ENCODE measurements at places on chromosomes 2 and 18.
A peak's percentile ranks its signal among the peaks of the same experiment; 100 is the strongest.

- no peak for DNase-seq
Observed at GRCh38 chr2:33213244-33213643, 263.2 kb upstream of the RASGRP3 start.

DNA sequence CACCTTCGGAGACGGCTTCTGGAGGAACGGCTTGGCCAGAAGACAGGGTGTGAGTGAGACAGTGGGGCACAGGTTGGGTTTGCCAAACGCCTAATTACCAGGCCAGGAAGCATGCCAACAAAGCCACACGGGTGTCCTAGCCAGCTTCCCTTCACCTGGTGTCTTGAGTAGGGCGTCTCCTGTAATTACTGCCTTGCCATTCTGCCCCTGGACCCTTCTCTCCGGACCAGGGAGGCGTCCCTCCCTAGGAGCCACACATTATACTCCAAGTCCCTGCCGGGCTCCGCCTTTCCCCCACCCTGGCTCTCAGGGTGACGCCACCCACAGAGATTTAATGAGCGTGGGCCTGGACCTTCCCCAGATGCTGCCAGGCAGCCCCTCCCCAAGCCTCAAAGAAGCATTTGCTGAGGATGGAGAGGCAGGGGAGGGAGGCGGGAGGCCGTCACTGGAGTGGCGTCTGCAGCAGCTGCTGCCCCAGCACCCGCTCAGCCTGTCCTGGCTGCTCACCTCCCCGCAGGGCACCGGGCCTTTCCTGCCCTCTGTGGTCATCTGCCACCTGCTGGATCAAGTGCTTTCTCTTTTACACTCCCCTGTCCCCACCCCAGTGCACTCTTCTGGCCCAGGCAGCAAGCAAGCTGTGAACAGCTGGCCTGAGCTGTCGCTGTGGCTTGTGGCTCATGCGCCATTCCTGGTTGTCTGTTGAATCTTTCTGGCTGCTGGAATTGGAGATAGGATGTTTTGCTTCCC, 20.7 kb downstream of the FOSL2 start:
- DNase-seq: no peak

DNA sequence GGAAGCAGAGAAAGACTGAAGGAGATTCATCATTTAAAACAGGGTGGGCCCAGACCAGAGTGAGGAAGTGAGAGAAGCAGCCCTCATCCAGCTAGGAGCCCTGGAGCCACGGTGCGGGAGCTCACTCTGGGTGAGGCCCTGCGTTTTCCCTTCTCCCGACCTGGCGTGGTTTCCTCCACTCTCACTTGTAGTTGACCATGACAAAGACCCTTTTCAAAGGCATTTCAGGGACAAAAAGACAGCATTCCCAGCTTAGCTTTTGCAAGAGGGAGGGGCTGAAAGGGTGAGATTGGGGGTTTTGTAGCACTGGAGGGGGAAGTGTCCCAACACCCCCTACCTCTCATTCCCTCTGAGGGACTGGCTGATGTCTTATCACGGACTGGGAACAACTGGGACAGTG, 56.6 kb downstream of the TRPM8 start:
- no peak for DNase-seq

DNA sequence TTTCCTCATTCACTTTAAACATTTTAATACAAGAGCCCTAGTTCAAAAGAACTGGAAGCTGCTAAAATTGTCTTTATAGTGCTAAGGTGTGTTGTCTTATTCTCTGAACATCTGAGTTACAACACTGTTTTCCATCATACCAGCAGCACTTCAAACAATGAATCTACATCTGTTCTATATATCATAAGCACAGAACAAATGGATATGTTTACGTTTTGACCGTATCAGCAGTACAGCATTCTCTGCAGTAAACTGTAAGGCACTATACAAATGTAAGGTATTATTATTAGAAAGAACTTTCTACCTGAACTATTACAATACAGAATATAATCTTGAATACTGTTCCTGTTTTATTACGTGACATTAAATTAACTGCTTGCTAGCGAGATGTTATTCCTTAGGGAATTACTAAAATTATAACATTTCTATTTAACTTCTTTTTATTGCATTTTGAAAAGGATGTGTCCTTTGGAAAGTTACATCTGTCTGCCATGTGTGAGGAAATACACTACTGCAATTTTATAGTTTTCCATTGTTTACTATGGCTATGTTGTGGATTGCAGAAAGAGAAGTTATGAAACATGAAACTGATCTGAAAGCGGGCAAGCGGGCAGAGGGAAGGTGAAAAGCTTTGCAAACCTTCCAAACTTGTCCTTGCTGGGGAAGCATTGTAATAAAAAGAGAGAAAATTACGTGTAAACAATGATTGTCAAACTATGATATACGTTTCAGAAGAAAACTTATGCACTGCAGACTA, 13.7 kb downstream of the NCKAP1 start:
- no peak for DNase-seq

DNA sequence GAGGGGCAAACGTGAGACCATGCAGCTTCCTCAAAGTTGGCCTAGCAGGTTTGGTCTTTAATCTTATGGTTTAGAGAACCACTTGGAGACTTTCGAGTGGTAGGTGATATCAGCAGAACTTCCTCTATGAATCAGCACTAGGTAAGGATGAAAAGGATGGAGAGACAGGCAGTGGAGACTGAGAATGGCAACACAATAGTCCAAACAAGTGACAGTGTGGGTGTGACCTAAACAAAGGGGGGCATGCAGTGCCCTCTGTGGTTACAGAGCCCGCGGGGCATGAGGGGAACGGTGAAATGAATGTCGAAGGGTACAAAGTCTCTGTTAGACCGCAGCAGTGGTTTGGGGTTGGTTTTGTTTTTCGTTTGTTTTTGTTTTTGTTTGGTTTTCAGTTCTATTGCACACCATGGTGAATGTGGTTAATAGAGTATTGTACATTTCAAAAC, 143.9 kb downstream of the L3MBTL4 start:
- DNase-seq: no peak

GRCh38 chr2:176147800-176148496, 3.4 kb upstream of the HOXD4 start:
- no peak for DNase-seq

DNA sequence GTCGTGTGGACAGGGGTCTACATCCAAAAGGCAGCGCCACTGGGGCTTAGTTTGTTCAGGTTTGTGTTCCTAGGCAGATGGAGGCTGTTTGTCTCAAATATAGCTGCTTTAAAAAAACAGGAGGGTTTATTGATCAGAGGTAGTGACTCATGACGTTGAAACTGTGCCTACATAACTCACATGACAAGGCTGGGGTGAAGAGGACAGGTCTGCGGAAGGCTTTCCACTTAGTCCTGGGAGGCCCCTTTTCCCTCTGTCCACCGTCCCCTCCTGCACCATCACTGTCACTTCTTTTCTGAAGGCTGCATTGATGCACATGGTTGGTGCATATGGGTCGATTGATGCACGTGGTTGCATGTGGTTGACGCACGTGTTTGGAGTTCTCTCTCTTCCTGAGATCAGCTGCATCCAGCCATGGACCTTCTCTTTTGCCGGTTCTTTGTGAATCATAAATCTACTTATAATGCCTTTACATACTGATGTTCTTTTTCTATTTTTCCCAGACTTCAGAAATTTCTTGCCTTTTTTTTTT, 10.9 kb downstream of the SH3RF3 start:
- no peak for DNase-seq

- DNase-seq: no peak
Observed at GRCh38 chr2:42099438-42100173, 51.8 kb downstream of the PKDCC start.

GRCh38 chr2:169462896-169463695, 16.2 kb upstream of the BBS5 start:
- no peak for DNase-seq

GRCh38 chr2:95386031-95386430, 16.5 kb upstream of the FAHD2A start:
- no peak for DNase-seq

DNA sequence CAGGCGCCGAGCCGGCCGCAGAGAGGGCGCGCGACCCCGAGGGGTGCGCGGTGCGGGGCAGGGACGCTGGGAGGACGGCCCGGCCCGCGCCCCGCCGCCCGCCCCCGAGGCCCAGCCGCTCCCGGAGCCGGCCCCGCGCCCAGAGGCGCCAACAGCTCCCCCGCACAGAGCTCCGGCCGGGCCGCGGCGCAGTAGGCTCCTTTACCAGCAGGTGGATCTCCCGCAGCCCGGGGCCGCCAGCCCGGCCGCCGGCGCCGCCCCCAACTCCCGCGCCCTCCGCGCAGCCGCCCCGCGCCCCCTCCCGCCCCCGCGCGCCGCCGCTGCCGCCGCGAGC, 258 bp downstream of the MGAT4A start:
- peak; percentile 40 for DNase-seq

DNA sequence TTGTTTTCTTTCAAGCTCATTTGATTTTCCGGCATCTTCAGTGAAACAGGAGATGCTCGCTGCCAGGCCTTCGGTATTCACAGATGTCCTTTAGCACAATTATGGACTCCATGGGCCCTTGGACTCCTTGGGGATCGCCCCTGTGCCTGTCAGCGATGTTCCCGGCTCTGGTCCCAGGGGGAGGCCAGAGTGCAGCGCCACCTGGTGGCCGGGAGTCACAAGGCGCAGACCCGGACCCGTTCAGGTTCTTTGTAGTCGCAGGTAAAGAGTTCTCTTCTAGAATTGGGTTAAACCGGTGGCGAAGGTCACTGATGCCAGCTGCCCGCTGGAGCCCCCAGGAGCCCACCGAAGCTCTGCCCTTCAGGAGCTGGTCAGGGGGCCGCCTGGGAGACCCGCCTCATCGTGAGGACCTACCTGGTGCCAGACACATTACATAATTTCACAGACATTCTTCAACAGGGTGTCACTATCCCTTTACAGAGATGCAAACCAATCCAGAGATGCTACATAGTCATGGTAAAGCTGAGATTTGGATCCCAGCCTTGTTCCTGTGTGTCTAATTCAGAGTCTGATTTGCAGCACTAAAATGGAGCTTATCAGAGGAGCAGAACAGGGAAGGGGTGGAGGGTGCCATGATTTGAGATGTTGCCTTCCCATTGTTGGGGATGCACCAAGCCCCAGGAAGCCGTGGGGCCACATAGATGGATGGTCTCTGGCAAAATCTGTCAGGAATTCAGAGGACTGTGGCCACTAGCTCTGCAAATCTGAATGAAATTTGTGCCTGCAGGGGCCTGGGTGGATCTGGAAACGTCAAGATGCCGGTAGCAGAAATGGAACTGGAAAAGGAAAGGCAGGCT, 6.0 kb upstream of the INPP5D start:
- peak; percentile 28 for DNase-seq

GRCh38 chr2:15761910-15762309, 170.2 kb downstream of the DDX1 start:
- DNase-seq: no peak

GRCh38 chr2:181340891-181341290, 116.3 kb upstream of the ITGA4 start:
- no peak for DNase-seq

- DNase-seq: no peak
Observed at GRCh38 chr2:36633470-36634092, 35.6 kb upstream of the FEZ2 start.

- no peak for DNase-seq
Observed at GRCh38 chr2:172953970-172954852, 121.4 kb upstream of the MAP3K20 start.

DNA sequence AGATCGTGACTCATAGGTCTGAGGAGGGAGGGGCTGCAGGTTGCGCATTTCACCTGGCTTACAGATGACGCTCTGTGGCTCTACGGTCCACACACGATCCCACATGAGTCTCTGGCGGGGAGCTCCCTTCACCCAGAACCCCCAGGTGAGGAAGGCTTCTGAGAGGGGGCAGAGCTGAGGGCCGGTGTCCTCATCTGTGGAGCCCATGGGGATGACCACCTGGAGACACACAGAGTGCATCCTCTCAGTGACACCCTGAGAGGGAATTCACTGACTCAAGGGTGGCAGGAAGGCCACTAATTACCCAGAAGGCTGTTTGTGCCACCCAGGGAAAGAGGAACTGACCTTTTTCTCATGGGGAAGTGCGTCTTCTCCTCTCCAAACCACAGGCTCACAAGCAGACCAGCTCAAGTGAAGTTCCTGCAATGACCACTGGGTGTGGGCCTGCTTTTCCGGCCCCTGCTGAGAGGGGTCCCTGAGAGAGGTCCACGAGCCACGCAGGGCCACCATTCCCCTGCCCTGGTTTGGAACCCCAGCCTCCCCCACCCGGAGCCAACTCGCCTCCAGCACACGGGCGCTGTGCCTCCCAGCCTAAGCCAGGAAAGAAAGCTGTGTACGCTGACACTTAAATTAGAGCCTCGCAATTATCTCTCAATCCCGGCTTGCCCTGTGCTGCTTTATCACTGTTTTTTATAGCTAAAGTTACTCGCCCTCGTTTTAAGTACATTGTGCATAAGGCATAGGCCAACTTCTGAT, 114.1 kb downstream of the BCL11A start:
- DNase-seq: no peak

GRCh38 chr2:46780411-46780800, 135.2 kb downstream of the MCFD2 start:
- no peak for DNase-seq

DNA sequence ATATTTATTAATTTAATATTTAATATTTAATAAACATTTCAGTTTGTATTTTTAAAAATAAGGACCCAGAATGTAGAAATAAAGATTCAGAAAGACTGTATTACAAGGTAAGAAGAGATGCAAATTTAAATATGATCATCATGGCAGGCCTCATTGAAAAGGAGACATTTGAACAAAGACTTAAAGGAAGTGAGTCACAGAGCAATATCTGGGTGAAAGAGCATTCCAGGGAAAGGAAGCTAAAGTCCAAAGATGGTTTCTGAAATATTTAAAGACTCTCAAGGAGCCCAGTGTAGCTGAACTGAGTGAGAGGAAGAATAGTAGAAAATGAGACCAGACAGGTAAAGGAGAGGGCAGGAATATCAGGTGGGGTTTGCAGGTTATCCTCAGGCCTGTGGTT, 5.9 kb downstream of the SCYGR4 start:
- no peak for DNase-seq

All from amygdala (tissue), 56 donors.